Stimulated activated CD4-positive, alpha-beta T cell treated with anti-CD3 and anti-CD28 coated beads, Interleukin-4, amount 100 ng/mL, for 48 hours (primary cell): ENCODE measurements at places on chromosomes 7 and 10.

GRCh38 chr10:12782537-12782936 lies 219.0 kb downstream of the CCDC3 start:
- no peak for DNase-seq

GRCh38 chr7:112134039-112134438 lies 72.2 kb downstream of the DOCK4 start:
- DNase-seq: no peak

- DNase-seq: no peak
These were observed 70.7 kb upstream of the ANTXRL start for GRCh38 chr10:46216003-46216634.

DNA sequence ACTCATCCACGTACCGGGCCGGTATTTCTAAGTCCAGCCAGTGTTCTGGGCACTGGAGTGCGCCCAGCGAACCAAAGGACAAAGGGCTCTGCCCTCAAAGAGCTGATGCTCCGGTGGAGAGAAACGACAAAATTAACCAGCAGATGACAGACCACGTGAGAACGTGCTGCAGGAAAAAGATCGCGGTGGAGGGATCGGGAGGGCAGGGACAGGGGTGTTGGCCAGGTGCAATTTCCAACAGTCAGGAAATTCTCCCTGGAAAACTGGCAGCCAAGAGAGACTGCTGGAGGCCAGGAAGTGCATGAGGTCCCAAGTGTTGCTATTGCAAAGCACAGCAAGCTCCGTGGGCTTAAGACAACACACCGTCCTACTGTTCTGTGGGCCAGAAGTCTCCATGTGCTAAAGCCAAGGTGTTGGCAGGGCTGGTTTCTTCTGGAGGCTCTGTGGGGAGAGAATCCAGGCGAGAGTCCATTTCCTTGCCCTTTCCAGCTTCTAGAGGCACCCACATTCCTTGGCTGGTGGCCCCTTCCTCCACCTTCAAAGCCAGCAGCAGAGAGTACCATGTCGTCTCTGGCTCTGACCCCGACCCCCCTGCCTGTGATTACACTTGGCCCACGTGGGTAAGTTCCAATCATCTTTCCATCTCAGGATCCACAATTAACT lies 21.3 kb upstream of the AMZ1 start:
- DNase-seq: no peak

- no peak for DNase-seq
These were observed 32.7 kb downstream of the DNMBP start for GRCh38 chr10:99976886-99977665.

DNA sequence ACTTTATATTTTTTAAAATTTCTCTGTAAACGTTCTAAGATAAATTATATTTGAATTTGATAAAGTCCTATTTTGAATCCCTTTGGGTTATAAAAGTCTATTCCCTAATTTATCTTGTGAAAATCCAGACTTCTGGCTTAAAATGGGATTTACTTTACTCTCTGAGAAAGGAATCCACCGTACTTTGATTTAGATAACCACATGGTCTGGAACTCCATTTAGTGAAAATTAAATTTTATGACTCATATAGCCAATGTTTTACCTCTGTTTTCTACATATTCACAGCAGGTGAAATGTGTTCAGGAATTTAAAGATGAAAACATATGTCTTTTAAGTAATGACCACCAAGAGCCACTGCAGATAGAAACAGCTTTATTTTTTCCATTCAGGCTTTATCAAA lies 141.8 kb upstream of the FGFR2 start:
- DNase-seq: no peak

GRCh38 chr7:50508471-50508943 lies 56.7 kb downstream of the DDC start:
- no peak for DNase-seq

- DNase-seq: no peak
These were observed 19.6 kb upstream of the GPR37 start for GRCh38 chr7:124784879-124785818.

DNA sequence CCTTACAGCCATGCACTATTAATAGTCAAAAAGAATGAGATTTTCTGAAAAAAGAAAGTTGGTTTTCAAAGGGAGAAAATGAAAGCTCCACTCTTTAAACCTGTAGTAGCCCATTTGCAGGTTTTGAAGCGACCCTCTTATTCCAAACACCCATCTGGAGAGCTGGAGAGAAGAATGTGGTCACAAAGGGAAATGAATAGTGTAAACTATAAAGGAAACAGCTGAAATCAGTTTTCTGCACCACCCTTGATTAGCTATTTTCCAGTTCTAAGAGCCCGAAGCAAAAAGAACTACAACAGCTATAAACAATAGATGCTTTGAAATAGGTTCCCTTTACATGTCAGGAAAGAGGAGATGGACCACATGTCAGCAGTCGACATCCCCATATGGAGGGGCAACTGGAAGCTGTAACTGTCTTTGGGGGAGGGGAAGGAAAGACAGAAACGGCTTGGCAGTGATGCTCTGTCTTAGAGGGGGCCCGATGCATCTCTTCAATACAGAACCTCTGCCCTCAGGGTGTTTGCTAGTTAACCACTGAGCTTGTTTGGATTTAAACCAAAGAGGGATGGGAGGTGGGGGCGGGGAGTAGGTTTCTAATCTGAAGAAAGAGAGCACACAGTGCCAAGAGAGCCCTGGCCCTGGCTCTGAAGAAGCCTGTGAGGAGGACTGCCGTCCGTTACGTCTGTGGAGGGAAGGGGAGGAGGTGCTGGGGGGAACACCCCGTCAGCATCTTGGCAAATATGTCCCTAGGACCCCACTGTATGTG lies 55.3 kb downstream of the CPVL start:
- DNase-seq: no peak

GRCh38 chr10:125820701-125821100 lies 2.4 kb downstream of the UROS start:
- no peak for DNase-seq

GRCh38 chr10:74394416-74394969 lies 243.5 kb downstream of the ADK start:
- DNase-seq: no peak

GRCh38 chr10:112376396-112376790 lies 2.5 kb downstream of the ACSL5 start:
- no peak for DNase-seq

DNA sequence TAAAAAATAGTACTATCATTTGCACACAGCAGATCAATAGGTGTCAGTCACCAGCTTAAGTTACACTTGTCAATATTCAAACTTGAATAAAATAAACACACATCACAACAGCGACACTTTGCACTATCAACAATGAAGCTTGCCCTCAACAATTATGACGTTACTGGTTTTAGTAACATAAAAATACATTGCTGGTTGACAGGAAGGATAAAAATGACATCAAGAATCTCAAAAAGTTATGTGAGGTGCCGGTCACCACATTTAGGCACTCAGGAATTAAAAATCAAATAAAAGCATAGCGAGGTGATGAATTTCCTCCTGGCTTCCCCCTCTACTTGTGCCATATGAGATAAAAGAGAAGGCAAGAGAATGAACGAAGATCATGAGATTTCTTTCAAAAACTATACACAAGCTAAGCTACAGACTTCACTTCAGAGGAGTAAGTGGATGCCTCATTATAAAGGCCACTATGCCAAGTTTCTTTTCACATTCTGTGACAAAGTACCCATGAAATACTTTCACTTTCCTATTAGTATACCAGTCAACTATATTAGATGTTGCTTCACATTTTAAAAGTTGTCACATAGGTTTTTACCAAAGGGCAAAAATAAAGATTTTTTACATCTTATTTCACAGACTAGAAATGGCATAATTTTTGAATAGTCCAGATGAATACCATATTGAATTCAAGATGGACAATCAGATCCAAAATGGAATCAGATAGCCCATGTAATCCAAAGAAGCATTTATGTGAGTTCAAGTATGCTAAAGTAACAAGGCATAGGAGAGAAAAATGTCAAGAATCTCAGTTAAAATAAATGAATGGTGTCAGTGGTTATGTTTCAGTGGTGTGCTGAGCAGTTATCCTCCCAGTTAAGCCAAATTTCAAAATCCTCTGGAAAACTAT lies 3.6 kb downstream of the CCDC71L start:
- no peak for DNase-seq

DNA sequence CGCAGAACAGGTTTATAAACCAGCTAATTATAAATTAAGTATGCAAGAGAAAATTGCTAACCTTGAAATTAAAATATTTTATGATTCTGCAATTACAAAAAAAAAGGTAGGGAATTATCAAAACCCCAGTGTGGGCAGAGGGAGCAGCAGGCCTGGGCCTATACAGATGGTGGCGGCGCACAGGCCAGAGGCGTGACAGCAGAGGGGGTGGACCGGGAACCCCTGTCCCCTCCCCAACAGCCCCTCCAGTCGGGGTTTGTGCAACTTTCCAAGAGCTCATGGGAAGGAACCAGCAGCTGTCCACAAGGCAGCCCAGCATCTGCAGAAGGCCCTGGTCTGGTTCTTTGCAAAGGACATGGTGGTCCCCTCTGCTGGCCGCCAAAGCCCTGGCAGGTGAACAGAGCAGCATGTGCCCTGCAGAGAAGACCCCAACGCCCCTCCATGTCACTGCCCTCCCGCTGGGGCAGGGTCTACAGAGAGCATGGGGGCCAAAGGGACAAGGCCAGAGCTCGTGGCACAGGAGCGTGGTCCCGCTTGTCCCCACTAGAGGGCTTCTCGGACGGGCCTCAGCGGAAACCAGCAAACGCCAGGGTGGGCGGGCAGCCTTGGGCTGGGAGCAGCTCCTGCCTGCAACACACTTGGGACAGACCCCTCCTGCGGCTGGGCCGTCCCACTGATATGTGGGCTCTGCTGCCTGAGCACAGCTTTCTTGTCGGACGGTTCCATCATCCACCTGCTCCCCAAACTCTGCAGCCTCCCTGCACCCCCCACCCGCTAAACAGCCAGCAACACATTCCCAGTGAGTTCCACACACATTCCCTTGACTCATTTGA lies 75.1 kb downstream of the EBF3 start:
- peak; percentile 40 for DNase-seq

- DNase-seq: no peak
These were observed 37.3 kb upstream of the HABP2 start for GRCh38 chr10:113515601-113516000.

DNA sequence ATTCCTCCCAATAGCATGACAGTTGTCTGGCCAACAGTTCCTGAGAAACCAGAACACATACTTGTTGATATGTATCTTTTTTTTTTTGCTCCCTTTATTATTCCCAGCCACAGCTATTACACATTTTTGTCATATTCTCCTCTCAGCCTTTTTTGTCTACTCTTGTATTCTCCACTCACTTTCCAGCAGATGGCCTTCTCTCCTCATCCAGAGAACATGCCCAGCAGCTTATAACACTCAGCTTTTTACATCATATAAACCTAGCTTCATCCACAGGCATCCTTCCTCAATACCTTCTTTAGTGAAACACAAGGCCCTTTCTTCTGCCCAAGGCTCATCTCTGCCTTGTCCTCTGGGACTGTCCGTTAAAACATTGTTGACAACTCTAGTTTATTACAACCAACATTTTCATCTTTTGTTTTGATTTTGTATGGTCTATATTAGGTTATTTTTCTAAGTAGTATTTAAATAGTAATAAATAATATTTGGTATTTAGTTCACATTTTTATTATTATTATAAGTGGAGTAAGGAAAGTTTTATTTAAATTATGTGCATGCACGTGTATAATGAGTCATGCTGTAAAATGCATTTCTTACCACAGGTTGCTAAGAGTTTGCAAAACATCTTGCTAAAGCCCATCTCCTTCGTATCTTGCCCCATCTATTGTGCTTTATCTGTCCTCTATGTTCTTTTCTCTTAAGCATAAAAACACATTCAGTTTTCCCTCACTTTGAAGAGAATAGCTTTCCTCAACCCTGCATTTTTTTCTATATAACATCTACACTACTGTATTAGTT lies 101.5 kb downstream of the ORC5 start:
- no peak for DNase-seq

- no peak for DNase-seq
These were observed 19.8 kb upstream of the WIPI2 start for GRCh38 chr7:5170251-5170650.

- no peak for DNase-seq
These were observed 10.7 kb upstream of the UCN3 start for GRCh38 chr10:5354068-5354467.

DNA sequence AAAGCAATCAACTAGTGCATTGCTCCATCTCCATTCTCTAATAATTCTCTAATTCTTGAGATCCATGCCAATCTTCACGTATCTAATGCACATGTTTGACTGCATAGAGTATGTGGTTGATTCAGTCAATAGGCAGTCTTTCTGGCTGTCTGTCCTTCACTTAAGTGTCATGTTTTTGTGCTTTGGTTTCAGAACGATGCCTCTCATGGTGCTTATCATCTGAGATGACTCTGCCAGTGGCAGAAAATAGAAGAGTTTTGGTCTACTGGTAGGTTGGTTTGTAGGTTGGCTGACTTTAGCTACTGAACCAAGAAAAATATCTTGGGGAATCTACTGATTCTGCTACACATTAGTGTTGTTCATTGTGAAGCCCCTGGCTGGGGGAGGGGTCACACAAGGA lies 364.2 kb downstream of the SFMBT2 start:
- no peak for DNase-seq

DNA sequence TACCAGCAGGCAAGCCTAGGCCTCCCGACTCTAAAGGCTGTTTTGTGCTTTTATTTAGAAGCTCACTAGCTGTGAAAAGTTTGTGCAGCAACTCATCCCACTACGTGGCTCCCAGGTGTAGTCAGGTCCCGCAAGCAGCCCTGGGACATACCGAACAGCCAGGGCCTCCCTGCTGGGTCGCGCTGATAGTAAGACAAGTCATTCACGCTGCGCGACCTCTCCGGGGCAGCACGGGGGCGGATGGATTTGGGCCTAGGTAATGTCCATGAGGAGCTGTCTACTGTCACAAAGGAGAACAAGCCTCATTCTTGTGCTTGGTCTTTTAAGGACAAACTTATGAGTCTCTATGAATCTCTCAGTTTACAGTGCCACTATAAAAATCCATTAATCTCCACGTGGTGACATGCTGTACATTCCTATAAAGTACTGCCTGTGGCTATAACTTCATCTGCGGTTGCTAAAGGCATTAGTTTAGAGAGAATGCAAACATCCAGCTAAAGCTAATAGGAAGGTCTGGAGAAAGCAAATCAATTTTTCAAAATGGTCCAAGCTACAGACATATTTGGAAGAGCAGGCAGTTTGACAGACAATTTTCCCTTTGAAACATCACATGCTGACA lies 546.8 kb downstream of the PHTF2 start:
- no peak for DNase-seq

DNA sequence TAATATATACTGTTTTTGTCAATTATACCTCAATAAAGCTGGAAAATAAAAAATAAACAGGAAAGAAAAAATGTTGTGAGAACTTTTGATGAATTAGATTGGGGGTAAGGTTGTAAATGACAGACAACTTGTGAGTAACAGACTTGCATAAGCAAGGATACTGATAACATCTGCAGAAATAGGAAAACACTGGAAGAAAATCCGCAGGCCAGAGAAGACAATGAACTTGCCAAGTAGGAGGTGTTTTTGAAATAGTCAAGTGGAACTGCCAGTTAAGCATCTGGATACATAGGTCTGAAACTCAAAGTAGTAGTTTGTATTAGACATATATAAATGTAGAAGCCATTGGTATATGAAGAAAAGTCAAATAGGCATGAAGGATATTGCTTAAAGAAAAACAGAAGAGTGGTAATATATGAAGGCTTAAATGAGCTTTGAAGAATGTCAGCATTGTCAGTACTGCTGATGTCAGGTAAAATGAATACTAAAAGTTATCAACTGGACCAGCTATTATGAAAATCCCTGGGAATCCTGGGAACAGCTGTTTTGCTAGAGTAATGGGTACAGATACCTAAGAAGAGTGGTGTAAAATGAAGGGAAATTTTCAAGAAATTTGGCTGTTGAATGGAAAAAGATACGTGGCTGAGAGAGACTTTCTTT lies 58.7 kb downstream of the DNAJC1 start:
- no peak for DNase-seq
